ENCODE measurements at places on chromosomes 3 and 15. TPM values are rescaled to one million over a fixed set of nuclear protein-coding genes. Genes with fewer than 3 reads are reported as not detected.
A peak's percentile ranks its signal among the peaks of the same experiment; 100 is the strongest.

- no peak for DNase-seq
These were observed 172.5 kb downstream of the POTEB3 start for GRCh38 chr15:21267671-21268395.

- DNase-seq, result no peak
These were observed 40.8 kb downstream of the KAT2B start for GRCh38 chr3:20080956-20081554.

- DNase-seq, result no peak
These were observed 43.9 kb downstream of the GOLIM4 start for GRCh38 chr3:168051531-168052471.

DNA sequence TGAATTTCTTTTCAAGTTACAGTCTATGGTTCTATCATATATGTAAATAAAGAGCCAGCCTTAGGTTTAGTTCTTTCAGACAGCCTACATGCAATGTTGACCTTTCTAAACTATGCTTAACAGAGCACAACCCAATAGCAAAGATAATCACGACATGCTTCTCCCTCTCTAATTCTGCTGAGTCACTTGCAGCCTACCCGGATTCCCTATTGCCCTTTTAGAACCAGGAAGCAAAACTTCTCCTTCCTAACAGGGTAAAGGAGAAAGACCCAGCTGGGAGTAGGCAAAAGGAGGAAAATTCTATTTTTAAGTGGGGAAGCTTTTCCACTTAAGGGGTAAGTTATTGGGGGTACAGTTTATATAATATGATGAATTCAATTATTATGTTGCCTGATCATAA, 79.3 kb downstream of the SLC7A14 start:
- peak; percentile 41 for DNase-seq

DNA sequence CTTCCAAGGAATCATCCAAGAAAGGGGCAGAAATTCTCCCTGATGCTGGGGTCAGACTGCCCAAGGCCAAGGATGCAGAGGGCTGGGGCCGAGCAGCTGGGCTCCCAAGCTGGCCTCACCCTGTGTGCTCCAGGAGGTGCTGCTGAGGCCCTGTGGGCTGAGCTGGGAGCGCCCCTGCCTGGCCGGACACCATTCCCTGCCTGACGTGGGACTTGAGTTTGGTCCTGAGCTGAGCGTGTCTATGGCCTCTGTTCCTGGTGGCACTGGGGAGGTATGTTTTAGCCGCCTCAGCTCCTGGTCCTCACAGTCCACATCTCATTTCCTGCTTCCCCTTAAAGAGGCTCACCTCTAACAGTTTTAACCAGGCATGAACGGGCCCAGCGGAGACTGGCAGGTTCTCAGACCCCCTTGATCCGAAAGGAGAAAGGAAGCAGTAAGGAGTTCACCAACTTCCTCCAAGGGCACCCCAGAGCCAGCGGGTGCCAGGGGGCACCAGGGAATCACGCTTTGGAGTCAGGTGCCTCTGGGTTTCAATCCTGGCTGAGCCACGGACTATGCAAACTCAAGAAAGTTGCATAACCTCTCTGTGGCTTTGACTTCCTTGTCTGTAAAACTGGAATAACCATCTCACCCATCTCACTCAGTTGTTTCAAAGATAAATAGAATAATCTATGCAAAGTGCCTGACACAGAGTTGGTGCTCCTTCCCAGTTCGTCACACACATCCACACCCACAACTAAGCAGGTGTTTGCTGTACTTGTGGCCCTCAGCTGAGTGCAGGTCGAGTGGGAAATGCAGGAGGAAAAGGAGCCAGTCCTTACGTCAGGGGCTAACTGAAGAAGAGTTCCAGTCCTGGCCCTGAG, 48.6 kb downstream of the SLC12A8 start:
- peak; percentile 36 for DNase-seq

- no peak for DNase-seq
These were observed 20.6 kb upstream of the PDE8A start for GRCh38 chr15:84961114-84961452.

DNA sequence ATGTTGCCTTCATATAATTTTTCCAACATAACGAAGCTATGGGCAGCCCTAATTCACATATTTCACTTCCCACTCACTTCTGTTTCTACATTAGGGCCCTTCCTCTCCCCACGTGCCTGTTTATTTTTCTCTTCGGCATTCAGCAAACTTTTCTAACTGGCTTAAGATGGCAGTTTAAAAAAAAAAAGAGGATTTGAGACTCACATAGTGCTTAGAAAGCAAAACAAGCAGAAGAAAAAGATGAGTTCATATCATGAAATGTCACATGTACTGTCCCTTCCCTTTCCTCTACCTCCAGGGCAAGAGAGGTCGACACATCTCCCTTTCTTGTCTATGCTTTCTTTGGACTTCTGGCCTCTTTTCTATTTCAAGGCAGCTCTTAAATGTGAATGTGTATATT, 30.6 kb downstream of the SLC49A4 start:
- no peak for DNase-seq

DNA sequence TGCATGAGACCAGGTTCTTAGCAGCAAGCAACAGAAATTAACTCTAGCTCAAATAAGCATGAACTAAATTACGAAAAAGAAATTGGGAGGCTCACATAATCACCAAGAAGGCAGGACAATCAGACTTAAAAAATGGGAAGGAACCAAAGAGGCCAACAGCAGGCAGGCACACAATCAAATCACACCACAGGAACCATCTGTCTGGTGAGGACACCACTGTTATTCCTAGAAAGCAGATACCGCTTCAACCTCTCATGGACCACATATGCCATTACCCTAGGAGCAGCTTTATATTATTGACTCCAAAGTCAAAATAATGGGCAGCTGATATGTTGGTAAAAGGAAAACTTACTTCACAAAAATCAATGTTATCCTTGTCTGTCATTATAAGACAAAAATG, 51.6 kb downstream of the SUCLG2 start:
- no peak for DNase-seq

DNA sequence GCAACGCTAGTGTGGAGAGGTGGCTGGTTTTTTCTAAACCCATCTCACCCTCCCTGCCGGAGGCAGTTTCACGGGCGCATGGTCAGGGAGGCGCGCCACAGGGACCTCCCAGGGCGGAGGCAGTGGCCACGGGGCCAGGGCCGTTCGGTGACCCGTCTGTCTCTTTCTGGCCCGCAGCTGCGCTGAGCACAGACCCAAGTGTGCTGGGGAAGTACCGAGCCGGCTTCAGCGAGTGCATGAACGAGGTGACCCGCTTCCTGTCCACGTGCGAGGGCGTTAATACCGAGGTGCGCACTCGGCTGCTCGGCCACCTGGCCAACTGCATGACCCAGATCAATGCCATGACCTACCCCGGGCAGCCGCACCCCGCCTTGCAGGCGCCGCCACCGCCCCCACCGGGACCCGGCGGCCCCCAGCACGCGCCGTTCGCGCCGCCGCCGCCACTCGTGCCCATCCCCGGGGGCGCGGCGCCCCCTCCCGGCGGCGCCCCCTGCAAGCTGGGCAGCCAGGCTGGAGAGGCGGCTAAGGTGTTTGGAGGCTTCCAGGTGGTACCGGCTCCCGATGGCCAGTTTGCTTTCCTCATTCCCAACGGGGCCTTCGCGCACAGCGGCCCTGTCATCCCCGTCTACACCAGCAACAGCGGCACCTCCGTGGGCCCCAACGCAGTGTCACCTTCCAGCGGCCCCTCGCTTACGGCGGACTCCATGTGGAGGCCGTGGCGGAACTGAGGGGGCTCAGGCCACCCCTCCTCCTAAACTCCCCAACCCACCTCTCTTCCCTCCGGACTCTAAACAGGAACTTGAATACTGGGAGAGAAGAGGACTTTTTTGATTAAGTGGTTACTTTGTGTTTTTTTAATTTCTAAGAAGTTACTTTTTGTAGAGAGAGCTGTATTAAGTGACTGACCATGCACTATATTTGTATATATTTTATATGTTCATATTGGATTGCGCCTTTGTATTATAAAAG, 1.8 kb downstream of the HES1 start:
- DNase-seq, result peak; percentile 90

GRCh38 chr3:187630404-187630803, 39.8 kb downstream of the SST start:
- DNase-seq, result no peak

GRCh38 chr3:30102356-30102755, 504.0 kb upstream of the TGFBR2 start:
- no peak for DNase-seq

- no peak for DNase-seq
These were observed 515.6 kb downstream of the ZIC1 start for GRCh38 chr3:147924755-147925154.

GRCh38 chr3:61910732-61911131, 349.4 kb downstream of the PTPRG start:
- DNase-seq, result no peak

- no peak for DNase-seq
These were observed 12.8 kb upstream of the RFT1 start for GRCh38 chr3:53142986-53143385.

- no peak for DNase-seq
These were observed 333.7 kb upstream of the EPHA3 start for GRCh38 chr3:88773766-88774165.

GRCh38 chr15:78604420-78604819, 16.4 kb downstream of the CHRNA3 start:
- no peak for DNase-seq

DNA sequence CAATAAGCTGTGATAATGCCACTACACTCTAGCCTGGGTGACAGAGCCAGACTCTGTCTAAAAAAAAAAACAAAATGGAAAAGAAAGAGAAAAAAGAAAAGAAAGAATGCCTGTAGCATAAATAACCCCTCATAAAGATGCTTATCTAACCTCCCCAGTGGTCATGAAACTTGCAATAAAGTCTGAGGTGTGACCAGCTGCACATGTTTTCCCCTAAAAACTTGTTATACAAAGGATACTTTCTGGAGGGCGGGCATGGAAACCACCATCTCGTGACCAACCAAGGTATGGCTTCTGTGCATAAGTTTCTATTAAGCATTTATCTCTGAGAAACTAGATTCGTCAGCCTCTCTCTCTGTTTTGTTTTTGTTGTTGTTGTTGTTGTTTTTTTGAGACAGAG, 21.8 kb downstream of the CCDC32 start:
- DNase-seq, result no peak

DNA sequence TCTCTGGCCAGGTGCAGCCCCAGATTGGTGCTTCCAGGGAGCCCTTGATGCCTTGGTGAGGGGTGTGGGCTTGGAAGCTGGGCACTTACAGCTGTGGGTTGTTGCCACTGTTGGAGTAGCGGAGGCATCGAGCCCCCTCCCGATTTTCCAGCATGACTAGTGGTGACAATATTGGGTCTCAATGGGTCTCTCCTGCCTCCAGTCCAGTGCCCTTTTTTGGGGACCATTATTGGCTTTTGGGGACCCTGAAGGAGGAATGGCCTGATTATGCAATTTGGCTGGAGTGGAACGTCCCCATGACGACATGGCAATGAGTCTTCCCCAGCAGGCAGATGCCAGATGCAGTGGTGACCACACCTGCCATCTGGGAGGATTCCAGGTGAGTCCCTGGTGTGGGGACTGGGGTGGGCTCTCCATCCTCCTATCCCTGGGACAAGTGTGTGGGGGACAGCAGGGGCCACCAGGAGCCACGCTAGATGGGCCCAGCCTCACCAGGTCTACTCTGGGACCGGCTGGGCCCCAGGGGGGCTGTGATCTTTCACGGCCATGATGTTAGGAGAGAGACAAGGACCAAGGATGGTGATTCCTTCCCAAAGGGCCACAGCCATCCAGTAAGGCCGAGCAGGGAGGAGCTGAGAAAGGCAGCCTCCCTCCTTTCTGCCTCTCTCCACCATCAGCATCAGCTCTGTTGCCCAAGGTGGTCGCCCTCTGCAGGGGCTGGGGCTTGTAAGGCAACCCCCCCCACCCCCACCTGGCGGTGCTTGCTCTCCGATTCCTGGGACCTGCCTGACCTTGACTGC, 196.8 kb downstream of the GOLGA6L6 start:
- no peak for DNase-seq

GRCh38 chr3:49567406-49567805, 13.1 kb downstream of the BSN start:
- DNase-seq, result no peak

GRCh38 chr3:9110802-9111201, 138.6 kb downstream of the SRGAP3 start:
- no peak for DNase-seq

DNA sequence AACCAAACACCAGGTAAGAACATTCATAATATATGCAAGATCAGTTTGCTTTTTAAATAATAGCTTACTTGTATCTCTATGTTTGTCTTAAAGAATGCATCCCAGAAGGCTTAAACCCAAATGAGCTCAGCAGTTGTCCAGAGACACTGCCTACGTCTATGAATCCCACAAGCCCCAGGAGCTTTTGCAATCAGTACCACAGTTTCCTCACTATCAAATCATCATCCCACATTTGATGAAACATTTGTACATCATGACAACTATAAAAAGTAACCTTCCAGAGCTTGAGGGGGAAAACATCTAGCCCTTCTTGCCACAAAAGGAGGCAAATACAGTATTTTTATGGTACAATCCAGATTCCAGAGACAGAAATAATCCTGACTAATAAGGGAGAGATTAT, 63.7 kb downstream of the ATP8B4 start:
- DNase-seq, result no peak

GRCh38 chr3:123758081-123758564, 126.0 kb downstream of the MYLK start:
- peak; percentile 22 for DNase-seq

GRCh38 chr3:128278761-128279600, 125.7 kb downstream of the EEFSEC start:
- DNase-seq, result no peak

DNA sequence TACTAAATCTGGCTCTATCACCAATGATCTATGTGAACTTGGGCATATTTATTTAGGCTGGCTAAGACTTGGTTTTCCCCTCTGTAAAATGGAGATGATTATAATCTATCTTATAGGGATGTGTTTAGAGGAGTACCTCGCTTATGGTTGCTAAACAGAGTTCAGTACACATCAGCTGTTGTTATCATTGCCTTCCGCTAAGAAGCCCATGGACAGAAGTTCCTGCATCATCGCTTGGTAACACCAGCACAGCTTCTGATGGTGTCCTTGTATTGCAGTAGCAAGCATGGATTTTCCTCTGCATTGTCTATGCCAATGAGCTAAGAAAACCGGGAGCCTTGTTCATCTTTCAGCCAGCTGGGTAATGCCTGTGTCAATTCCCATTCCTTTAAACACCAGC, 73.1 kb upstream of the LRTM1 start:
- DNase-seq, result no peak

DNA sequence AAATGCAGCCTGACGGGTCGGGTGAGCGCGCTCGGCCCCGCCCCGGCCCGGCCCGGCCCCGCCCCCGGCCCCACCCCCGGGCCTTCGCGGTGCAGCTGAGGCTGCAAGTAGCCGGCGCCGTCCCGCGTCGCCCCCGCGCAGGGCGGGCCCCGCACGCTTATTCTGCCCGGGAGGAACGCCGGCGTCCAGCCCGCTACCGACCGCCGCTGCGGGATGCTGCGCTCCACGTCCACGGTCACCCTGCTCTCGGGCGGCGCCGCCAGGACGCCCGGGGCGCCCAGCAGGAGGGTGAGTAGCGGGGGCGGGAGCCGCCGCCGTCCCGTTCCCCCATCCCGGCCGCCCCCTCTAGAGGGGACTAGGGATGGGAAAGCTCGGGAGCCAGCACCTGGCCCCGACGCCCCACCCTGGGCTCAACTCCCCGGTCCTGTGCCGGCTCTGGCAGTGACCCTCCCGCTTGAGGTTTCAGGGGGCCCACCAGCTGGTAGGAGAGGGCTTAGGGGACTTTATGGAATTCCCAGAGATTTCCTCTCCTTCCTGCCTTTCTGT, at the start of gene MYZAP:
MYZAP (plus strand) TSS at position 83 of the 546 bp plus-strand sequence; CDS start at position 214, 131 bp downstream.
- DNase-seq, result peak; percentile 83

CD80 gene
- total RNA-seq, result not detected

SYNPR gene
- total RNA-seq, result 0.90 TPM

CCR8 gene
- total RNA-seq, result not detected

PRICKLE2 gene
- 4.0 TPM for total RNA-seq

MITF gene
- total RNA-seq, result 47.7 TPM

PLA2G4F gene
- total RNA-seq, result 0.87 TPM

SLC28A1 gene
- total RNA-seq, result 0.17 TPM

IMPG2 gene
- 0.50 TPM for total RNA-seq

All from Calu3 (cell line).